ENCODE measurements at places on chromosomes 16 and 17. TPM values are rescaled to one million over a fixed set of nuclear protein-coding genes. Genes with fewer than 3 reads are reported as not detected.
A peak's percentile ranks its signal among the peaks of the same experiment; 100 is the strongest.

DNA sequence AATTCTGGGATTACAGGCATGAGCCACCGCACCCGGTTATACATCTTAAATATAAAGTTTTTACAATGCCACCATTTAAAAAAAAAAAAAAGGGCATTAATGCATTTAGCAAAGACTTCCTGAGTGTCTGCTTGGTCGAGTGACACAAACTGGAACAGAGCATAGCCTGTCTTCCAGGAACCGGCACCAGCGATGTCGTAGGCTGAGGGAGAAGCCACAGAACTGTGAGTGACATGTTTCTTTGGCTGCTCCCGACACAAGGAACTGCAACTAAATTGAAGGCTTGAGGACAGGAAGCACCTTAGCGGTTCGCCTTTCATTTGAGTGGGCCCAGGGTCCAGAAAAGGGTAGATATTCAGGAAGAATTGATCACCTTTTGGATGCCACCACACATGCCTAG is 717.8 kb downstream of the MAF start:
- no peaks in the 10 kb centered on the region for H3K4me1 ChIP-seq
- H3K36me3 ChIP-seq, result no peaks in the 10 kb centered on the region
- H3K27me3 ChIP-seq, result no peaks in the 10 kb centered on the region
- no peak for DNase-seq
- H3K4me3 ChIP-seq, result no peak overlapping the region

GRCh38 chr17:75481194-75482068 is 25.0 kb downstream of the TMEM94 start:
- H3K27ac ChIP-seq, result no peak overlapping the region
- no peaks in the 10 kb centered on the region for H3K4me1 ChIP-seq
- DNase-seq, result no peak

GRCh38 chr17:72840019-72840418 is 252.5 kb downstream of the SLC39A11 start:
- no peak overlapping the region for H3K4me3 ChIP-seq
- H3K36me3 ChIP-seq, result 0 out of 2 replicates have a peak, but pooled peaks cover 4% of the 10 kb centered on the region
- no peaks in the 10 kb centered on the region for H3K27me3 ChIP-seq
- H3K27ac ChIP-seq, result no peak overlapping the region
- H3K4me1 ChIP-seq, result no peaks in the 10 kb centered on the region

GRCh38 chr17:15738066-15738465 is 6.0 kb downstream of the TBC1D26 start:
- no peaks in the 10 kb centered on the region for H3K4me1 ChIP-seq
- no peaks in the 10 kb centered on the region for H3K27me3 ChIP-seq
- no peak overlapping the region for H3K4me3 ChIP-seq
- DNase-seq, result no peak

DNA sequence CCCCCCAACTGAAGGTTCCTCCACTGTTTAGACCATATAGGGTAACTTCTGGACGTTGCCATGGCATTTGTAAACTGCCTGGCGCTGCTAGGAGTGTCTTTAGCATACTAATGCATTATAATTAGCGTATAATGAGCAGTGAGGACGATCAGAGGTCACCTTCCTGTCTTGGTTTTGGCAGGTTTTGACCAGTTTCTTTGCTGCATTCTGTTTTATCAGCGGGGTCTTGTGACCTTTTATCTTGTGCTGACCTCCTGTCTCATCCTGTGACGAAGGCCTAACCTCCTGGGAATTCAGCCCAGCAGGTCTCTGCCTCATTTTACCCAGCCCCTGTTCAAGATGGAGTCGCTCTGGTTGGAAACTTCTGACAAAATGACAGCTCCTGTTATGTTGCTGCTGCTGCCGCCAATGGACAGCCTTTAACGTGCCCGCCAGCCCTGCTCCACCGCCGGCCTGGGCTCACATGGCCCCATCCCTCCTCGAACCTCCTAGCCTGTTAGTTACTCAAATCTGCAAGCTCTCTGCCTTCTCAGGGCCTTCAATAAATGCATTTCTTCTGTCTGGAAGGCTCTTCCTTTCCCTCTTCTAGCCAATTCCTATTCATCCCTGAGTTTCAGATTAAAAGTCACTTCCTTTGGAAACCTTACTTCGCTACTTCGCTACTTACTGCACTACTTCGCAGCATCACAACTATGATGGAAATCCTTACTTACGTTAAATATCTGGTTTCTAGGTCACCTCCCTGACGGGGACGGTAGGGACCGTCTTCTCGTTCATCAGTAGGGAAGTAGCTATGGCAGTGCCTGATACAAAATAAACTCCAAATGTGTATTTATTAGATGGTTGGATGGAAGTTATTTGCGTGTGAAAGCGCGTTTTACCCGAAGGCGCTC is 640 bp upstream of the NAGLU start:
- no peak for DNase-seq
- peak overlapping the region; percentile 85 for H3K4me3 ChIP-seq
- H3K36me3 ChIP-seq, result peaks cover 5% of the 10 kb centered on the region
- no peaks in the 10 kb centered on the region for H3K27me3 ChIP-seq

- H3K27me3 ChIP-seq, result peaks cover 22% of the 10 kb centered on the region
- peaks cover 3% of the 10 kb centered on the region for H3K4me1 ChIP-seq
- peak overlapping the region; percentile 62 for H3K4me3 ChIP-seq
- no peak overlapping the region for H3K27ac ChIP-seq
These were observed 688 bp downstream of the ADAP2 start for GRCh38 chr17:30922235-30923030.

DNA sequence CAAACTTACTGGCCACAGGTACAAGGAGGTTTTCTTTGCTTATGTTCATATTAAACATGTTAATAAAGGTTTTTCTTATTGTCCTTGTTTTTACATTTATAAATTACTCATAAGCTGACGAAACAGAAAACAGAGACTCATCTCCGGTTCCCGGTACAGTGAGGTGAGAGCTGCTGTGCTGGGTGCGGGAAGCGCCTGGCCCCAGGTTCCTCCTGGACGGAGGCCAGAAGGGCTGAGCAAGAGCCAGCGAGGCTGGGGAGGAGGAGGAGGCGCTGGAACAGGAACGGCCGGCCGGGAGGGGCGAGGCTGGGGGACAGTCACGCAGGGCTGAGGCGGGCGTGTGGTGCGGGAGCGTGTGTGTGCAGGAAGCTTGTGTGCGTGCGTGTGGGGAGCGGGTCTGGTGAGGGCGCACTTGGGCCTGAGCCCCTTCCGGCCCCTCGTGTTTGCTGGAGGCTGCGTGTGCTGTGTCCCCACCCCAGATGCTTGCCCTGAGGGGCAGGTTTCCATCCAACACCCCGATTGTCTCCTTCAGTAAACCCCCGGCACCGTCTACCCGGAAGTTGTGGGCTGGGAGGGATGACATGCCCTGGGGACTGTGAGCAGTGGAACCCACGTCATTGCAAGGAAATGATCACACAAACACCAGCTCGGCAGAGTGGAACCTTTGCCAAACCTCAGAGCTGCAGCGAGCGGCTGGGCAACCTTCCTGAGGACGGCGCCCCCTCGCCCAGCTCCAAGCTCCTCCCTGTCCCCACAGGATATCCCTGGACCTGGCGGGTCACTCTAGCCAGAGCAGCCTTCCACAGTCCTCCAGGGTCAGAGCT is 19.5 kb downstream of the CD7 start:
- peak; percentile 97 for DNase-seq
- no peaks in the 10 kb centered on the region for H3K36me3 ChIP-seq
- H3K4me3 ChIP-seq, result peak overlapping the region; percentile 71
- H3K27me3 ChIP-seq, result no peaks in the 10 kb centered on the region

GRCh38 chr17:39485555-39485954 is 24.3 kb downstream of the CDK12 start:
- DNase-seq, result peak; percentile 97
- H3K4me3 ChIP-seq, result no peak overlapping the region
- H3K36me3 ChIP-seq, result peaks cover 16% of the 10 kb centered on the region
- no peaks in the 10 kb centered on the region for H3K27me3 ChIP-seq
- H3K4me1 ChIP-seq, result peaks cover 34% of the 10 kb centered on the region
- H3K27ac ChIP-seq, result peak overlapping the region; percentile 94

- H3K27me3 ChIP-seq, result no peaks in the 10 kb centered on the region
- H3K4me1 ChIP-seq, result no peaks in the 10 kb centered on the region
- no peak overlapping the region for H3K27ac ChIP-seq
- DNase-seq, result peak; percentile 26
- no peak overlapping the region for H3K4me3 ChIP-seq
- peaks cover 62% of the 10 kb centered on the region for H3K36me3 ChIP-seq
These were observed 15.4 kb downstream of the COG1 start for GRCh38 chr17:73208139-73208827.

DNA sequence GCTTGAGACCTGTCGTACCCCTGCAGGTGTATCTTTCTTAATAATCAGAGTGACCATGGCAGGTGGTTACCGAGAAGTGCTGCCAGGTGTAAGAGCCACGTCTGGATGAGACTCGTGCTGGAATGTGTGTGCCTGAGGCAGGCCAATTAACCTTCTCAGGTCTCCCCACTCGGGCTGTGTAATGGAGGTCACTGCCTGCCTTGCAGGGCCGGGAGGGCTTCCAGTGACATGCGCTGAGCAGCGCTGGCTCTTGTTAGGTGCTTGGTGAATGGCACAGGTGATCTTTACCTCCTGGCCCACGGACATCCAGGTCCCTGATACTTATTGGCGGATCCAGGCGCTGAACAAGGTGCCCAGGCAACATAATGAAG is 4.6 kb upstream of the GSE1 start:
- no peak for DNase-seq
- H3K27ac ChIP-seq, result no peak overlapping the region

DNA sequence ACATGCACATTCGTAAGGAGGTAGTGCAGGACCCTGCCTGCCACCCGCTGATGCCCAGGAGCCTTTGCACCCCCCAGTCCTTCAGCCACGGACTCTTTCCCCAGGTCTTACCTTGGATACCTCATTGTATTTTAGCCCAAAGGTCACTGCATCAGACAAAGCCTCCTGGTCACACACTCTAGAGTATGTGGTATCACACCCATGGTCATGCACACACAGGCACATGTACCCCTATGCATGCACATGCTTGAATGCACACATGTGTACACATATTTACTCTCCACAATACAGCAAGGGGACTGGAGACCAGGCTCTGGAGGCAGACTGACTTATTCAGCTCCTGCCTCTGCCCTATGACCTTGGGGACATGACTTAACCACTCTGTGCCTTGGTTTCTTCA is 357.5 kb downstream of the C16orf95 start:
- H3K27ac ChIP-seq, result no peak overlapping the region
- H3K4me1 ChIP-seq, result peaks cover 10% of the 10 kb centered on the region
- H3K27me3 ChIP-seq, result peaks cover 38% of the 10 kb centered on the region
- no peak for DNase-seq
- no peak overlapping the region for H3K4me3 ChIP-seq

DNA sequence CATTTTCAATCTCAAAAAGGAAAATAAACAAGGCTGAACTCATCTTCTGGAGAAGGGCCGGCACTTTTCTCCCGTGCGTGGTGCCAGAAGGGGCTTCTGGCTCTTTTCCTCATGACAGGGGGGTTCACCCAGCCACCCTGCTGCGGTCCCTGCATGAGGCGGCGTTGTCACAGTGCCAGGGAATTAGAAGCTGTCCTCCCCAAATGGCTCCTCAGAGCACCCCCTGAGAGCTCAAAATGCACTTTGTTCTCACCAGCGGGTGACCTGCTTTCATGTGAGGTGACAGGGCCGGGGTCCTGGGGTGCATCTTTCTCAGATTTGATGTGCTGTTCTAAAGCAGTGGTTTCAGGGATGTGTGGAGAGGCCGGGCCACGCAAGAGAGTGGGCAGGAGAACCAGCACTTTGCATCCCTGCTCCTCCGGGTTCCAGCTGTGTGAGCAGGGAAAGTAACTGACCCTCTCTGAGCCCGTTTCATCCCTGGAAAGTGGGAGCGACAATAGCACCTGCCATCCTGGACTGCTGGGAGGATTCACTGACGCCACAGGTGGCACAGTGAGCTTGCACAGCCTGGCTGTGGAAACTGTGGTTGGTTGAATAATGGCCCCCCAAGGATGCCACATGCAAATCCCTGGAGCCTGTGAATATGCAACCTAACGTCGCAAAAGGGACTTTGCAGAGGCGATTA is 94.0 kb downstream of the FOXL1 start:
- H3K36me3 ChIP-seq, result no peaks in the 10 kb centered on the region
- no peak overlapping the region for H3K27ac ChIP-seq
- H3K4me3 ChIP-seq, result no peak overlapping the region
- H3K4me1 ChIP-seq, result peaks cover 21% of the 10 kb centered on the region
- H3K27me3 ChIP-seq, result no peaks in the 10 kb centered on the region

- peaks cover 33% of the 10 kb centered on the region for H3K4me1 ChIP-seq
- no peak overlapping the region for H3K4me3 ChIP-seq
- H3K27me3 ChIP-seq, result no peaks in the 10 kb centered on the region
These were observed 111.7 kb upstream of the FOXF1 start for GRCh38 chr16:86398622-86399021.

GRCh38 chr16:68273896-68274295 is 9.6 kb downstream of the SLC7A6 start:
- DNase-seq, result no peak
- H3K27ac ChIP-seq, result no peak overlapping the region
- peaks cover 12% of the 10 kb centered on the region for H3K4me1 ChIP-seq

The STX1B gene
- total RNA-seq, result 2.0 TPM

The CRHR1 gene
- not detected for total RNA-seq

The MTSS2 gene
- 23.7 TPM for total RNA-seq

The ZC3H7A gene
- total RNA-seq, result 30.7 TPM

The CPPED1 gene
- 38.4 TPM for total RNA-seq

The PTGES3L gene
- total RNA-seq, result not detected

The MLKL gene
- total RNA-seq, result 11.9 TPM

The EVPL gene
- not detected for total RNA-seq

Data from GM23248 (cell line).